ENCODE measurements at places on chromosomes 7 and 10.

DNA sequence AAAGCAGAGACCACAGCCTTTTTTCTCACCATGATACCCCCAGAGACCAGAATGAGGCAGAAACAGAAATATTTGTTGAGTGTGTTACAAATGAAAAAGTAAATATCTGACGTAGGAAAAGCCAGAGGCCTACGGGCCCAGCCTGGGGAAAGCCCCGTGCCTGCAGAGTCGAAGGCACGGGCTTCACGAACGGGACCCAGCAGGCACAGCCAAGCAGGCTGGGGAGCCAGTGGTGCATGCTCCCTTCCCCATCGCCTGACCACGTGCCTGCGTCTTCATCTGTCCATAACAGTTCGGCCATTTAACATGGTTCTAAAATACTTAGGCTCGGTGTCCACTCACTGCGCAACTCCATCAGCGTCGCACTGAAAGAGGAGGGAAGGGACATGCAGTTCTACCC is 50.8 kb downstream of the SLIT1 start:
- DNase-seq: no peak

DNA sequence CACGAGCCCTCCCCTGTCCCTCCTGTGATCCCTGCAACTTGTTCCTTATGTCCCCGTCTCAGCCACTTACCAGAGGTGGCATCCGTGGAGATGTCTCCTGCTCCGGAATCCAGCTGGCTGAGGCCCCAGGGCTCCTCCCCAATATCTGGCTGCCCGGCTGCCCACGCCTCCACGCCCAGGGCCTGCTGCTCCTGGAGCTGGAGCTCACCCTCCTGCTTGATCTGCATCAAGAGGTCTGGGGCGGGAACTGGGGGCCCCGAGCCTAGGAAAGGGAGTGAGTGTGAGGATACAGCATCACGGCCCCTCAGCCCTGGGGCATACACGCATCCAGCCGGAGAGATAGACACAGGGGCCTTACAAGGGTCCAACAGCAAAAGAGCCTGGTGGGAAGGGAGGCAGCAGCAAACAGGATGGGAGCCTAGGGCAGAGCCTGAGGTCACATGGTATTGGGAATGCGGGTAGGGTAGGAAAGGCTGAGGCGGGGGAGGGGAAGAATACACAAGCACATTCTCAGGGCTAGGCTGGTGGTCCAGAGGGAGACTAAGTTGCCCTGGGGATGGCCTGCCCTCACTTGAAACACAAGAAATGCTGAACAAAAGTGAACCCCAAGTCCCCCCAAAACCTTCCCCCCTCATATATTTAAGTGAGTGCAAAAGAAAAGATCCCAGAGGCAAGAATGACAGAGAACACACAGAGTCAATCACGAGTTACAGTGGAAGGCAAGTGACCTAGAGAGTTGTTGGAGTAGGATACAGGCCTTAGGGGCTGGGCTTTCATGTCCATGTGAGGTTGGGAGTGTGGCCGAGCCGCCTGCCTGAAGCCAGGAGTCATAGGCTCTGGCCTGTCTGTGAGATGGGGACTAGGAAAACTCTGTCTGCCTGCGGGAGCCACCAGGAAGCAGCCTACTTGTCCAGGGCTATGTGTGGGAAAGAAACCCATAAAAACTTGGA is 16.9 kb upstream of the ZNF777 start:
- DNase-seq: no peak

DNA sequence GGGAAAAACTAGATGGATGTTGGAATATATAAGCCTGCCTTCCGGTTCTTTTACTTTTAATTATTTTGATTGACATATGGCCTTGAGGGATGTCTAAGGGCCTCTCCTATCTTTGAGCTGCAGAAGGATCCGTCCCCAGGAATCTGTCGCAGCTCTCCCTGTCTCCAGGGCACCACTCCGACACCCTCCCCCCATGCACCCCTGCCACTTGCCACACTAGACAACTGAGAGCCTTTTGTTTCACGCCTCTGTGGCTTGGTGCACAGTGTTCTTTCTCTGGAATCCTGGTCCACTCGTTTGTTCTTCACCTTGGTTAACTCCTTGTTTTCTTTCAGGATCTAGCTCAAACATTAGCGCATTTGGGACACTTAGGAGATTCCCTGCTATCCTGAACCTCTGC is 124.1 kb upstream of the EFCAB10 start:
- no peak for DNase-seq

DNA sequence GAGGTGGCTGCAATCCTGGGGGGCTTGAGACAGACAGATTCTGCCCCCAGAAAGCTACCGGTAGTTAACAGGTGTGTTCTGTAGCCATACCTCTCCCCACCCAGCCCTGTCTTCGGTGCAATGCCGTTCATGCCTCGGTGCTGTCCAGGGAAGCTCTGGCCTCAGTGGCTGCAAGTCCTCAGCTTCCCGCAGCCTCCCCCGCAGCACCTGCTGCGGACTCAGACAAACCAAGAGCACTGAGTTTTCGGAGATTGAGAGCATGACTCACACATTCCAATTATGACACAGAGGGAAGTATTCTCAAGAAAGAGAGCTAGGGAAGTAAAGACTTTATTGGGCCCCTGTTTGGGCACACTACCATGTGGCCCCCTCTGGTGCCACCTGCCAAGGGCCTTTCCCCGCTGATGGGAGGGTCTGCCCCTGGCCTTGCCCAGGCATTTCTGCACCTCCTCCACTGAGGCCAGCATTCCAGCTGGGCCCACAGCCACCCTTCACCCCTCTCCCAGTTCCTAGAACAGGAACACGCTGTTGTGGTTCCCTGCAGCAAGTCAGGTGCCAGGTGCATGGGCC is 30.2 kb upstream of the EZH2 start:
- DNase-seq: peak; percentile 61

DNA sequence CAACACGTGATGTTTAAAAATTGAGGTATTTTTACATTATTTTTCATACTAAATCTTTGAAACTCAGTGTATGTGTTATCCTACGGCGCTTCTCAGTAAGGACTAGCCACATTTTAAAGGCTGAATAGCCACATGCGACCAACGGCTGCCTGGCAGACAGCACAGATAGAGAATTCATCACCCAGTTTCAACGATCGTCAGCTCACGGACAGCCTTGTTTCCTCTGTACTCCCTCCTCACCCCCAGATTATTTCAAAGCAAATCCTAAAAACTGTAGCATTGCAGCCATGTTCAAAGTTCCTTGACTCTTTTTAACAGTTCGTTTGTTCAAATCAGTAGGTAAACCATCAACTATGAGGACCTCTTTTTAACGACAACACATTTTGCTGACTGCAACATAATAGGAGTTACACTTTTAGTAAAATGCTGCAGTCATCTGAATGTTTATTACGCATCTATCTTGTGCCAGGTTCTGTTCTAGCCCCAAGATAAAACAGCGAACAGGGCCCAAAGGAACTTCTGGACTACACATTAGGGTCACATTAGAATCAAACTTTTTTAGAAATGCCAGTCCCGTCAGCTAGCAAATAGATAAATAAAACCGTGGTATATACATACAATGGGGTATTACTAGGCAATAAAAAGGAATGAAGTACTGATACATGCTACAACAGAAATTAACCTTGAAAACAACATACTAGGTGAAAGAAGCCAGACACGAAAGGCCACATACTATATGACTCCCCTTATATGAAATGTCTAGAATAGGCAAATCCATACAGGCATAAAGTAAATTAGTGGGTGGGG is 5.7 kb downstream of the OSBPL3 start:
- no peak for DNase-seq

DNA sequence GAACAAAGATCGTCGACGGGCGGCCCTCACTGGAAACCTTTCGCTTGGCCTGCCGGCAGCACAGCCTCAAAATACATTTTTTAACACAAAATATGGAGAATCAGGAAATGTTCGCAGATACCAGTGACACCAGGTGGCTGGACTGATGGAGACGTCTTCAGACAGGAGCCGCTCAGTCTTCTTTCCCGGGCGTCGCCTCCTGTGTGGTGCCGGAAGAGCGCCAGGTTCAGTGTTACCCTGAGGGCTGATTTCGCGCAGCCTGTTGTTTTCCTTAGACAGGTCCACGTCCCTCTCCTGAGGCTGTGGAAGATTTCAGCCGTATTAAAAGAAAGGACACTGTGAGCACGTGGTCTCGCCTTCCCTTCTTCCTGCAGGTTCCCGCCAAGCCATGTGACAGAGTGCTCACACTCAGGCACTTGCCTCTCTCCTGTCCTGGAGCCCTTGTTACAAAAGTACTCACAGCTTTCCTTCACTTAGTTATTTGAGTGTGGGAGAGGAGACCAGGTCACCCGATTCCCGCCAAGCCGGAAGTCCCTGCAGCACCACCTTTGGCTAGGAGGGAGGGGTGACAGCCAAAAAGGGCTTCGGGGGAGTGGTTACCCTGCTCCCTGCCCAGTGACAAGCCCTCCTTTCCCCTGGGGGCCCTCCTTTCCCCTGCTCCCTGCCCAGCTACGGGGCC is 21.7 kb upstream of the PWWP2B start:
- DNase-seq: no peak
